Lower leg skin (tissue), 4 donors: ENCODE measurements at places on chromosomes 2 and 18.
A peak's percentile ranks its signal among the peaks of the same experiment; 100 is the strongest.

GRCh38 chr18:34794348-34794747, 84.2 kb downstream of the DTNA start:
- DNase-seq = no peak

DNA sequence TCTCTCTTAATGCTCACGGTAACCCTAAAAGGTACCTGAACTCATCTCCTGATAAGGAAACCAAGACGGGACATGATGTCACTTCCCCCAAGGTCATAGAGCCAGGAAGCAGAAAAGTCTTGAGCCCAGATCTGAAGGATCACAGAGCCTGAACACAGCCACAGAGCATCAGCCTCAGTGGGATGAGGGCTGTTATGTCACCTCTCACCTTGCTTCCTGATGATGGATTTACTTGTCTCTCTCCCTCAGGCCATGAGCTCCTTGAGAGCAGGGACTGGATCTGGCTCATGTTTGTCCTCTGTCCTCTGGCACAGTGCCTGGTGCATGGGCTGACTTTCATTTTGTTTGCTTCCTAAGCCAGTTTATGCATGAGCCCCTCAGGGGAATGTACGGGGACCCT, 54.2 kb downstream of the SERTAD2 start:
- DNase-seq = no peak

DNA sequence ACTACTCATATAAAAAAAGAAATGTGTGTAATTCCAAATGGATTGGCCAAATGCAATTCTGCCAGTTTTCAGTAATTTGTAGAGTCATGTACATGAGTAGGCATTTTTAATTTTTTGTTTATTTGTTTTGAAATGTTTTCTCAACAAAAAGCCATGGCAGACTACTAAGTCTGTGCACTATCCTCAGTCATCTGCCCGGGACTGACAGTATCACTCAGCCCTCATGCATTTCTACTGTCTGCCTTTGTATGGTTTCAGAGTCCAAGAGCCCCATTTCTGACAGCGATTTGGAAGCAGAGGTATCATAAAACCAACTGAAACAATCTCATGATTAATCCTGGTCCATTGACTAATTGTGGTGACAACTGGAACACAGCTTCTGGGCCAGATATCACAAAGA, 109.9 kb upstream of the NYAP2 start:
- no peak for DNase-seq

DNA sequence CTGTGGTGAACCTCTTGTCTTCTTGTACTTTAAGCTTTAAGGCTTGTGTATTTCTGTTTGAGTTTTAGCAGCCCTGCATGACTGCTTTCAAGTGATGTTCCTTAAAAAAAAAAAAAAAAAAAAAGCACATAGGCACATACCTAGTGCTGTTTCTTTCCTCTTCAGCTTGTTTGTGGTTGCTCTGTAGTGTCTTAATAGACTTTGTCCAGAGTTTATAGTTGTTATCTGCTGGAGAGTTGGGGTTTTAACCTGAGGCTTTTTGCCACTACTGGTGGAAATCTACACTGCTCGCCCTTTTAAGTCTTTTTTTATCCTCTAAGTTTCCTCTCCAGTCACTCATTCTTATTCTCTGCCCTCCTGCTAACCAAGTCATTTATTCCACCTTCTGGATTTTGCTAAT, 34.5 kb downstream of the AGFG1 start:
- DNase-seq = no peak

DNA sequence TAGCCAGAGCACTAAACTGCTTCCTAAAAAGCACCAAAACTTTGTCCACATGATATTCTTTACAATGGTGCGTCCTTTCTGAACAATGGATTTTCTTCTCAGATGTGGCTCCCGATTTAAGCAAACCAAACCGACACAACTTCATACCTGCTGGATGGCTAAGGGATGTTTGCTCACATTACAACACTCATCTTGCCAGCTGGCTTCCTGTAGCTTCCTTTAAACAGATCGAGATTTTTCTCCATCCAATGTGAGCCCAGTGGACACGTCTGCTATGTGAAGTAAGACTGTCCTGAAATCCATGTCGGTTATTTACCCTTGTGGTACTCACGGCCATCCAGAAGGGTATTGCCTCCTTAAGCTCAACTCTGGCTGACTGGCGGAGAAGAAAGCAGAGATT, 126.5 kb downstream of the MAPK4 start:
- no peak for DNase-seq

DNA sequence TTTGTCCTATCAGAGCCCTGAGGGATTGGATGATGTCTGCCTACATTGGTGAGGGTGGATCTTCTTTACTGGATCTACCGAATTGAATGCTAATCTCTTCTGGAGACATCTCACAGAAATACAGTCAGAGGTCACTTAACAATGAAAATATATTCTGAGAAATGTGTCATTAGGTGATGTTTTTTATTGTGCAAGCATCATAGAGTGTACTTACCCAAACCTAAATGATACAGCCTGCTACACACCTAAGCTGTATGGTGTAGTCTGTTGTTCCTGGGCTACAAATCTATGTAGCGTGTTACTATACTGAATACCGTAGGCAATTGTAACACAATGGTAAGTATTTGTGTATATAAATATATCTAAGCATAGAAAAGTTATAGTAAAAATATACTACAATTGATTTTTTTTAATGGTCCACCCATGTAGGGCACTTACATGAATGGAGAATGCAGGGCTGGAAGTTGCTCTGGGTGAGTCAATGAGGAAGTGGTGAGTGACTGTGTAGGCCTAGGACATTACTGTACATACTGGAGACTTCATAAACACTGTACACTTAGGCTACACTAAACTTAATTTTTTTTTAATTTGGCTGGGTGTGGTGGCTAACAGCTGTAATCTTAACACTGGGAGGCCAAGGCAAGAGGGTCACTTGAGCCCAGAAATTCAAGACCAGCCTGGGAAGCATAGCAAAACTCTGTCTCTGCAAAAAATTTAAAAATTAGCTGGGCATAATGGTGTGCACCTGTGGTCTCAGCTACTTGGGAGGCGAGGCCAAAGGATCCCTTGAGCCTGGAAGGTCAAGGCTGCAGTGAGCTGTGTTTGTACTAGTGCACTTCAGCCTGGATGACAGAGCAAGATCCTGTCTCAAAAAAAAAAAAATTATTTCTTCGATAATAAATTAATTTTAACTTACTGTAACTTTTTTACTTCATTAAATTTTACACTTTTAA, 226.3 kb upstream of the UBE2E3 start:
- no peak for DNase-seq

GRCh38 chr2:137173463-137173862, 408.1 kb downstream of the THSD7B start:
- DNase-seq = no peak

DNA sequence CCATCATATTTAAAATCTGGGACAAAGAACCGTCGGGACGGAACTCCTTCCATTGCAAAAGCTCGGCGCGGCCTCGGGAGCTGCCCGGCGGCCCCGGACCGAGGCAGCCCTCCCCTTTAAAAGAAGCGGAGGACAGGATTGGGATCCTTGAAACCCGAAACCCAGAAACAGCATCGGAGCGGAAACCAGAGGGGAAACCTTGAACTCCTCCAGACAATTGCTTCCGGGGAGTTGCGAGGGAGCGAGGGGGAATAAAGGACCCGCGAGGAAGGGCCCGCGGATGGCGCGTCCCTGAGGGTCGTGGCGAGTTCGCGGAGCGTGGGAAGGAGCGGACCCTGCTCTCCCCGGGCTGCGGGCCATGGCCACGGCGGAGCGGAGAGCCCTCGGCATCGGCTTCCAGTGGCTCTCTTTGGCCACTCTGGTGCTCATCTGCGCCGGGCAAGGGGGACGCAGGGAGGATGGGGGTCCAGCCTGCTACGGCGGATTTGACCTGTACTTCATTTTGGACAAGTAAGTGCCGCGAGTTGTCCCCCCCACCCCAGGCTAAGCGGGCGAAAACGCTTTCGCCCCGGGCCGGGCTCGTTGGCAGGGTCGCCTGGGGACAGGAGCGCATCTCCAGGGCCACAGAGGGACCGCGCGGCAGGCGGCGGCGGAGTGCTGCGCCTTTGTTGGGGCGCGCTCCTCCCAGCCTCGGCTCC, at the start of gene ANTXR1:
ANTXR1 (plus strand) TSS at position 38 of the 698 bp plus-strand sequence; CDS start at position 359, 321 bp downstream.
- peak; percentile 49 for DNase-seq

DNA sequence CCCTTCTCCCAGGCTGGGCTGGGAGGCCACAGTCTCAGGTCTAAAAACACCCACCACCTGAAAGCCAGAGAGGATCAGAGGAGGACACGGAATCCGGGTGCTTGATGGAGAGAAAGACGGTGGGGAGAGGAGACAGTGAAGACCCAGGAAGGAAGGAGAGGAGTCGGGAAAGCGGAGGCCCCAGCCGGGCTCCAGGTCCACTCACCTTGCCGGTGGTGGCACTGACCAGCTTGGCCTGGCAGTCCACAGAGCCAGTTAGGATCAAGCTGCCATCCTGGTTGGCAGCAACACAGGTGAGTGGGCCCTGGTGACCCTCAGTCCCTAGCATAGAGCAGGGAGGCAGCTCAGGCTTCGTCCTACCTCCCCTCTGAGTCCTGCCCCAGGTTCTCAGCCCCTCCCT, 4.3 kb downstream of the AAMP start:
- DNase-seq = peak; percentile 82

GRCh38 chr2:215435280-215435869, 493 bp downstream of the FN1 start:
- DNase-seq = no peak

DNA sequence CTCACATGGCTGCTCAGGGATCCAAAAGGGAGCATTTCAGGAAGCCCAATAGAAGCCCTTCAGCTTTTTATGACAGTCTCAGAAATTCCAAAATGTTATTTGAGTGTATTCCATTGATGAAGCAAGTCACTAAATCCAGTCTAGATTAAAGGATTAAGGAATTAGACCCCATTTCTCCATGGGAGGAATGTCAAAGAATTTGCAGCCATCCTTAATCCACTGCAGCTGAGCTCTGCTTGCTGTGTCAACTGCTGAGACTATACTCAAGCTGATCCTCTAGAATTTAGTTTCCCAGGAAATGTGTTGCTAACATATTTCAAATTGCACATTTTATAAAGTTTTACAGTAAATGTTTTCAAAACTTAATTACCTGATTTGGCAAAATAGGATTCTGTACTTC, 28.4 kb upstream of the C2orf69 start:
- DNase-seq = no peak

- DNase-seq = no peak
Measured at GRCh38 chr2:186605041-186605440, 15.2 kb downstream of the ITGAV start.

- no peak for DNase-seq
Measured at GRCh38 chr2:120787822-120788700, 52.4 kb downstream of the GLI2 start.

- DNase-seq = no peak
Measured at GRCh38 chr2:67876176-67876575, 186.6 kb downstream of the C1D start.

DNA sequence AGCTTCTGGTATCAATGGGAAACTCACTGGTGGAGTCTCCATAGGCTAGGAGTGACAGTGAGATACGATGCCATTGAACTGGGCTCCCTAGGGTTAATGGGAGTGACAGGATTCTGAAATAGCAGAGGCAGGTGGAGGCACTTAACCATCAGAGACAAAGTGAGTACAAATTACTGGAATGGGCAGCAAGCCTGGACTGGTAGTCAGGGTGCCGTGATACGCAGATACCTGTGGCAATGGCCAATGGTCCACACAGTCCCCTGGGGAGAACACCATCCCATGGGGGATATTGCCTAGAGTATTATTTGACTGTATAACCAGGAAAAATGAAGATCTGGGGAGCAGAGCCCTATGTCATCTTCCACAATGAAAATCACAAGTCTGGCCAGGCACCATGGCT, 17.3 kb downstream of the CHCHD5 start:
- no peak for DNase-seq

DNA sequence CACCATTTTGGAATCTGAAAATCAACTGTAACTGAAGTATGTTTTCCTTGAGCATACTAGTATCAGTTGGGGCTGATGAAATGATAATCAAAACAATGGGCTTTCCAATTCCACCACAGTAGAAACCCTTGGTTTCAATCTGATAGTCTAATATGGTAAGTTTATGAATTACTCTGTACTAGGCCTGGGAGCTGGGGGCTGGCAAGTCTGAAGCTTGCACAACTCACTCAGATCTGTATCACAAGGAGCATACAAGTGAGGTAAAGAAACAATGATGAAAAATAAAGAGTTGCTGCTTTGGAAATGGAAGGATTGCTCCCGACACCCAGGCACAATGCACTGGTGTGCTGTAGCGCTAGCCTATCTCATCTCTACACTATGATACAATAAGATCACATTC, 19.4 kb downstream of the ZEB2 start:
- no peak for DNase-seq

DNA sequence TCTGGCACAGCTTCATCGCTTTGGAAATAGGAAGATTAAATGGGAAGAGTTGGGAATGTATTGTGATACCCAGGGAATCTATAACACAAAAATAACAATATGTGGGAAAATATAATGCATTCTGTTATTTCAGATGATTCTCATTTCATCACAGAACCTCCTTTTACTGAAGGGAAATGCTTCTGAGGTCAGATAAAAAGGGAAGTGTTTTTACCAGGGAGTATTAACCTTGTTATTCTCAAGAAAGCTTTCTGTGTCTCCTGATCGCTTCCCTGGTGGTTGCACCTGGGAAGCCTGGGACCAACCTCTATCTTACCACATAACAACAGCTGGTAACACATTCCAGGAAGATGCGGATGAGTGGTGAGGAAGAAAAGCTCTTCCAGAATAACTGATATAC, 47.2 kb downstream of the SCG2 start:
- DNase-seq = no peak

DNA sequence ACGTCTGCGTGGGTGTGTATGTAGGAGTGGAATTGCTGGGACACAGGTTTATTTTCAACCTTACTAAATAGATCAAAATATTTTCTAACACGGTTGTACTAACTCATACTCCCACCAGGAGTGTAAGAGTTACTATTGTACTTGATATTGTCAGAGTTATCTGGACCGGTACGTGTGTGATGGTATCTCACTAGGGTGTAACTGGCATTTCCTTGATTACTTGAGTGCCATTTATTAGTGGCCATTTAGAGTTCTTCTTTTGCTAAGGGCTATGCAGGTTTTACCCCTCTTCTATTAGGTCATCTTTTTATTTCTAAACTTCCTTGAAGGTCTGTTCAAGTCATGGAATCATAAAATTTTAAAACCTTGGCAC, 33.5 kb downstream of the CENPO start:
- DNase-seq = no peak

- DNase-seq = no peak
Measured at GRCh38 chr18:28607991-28608390, 431.1 kb upstream of the CDH2 start.

DNA sequence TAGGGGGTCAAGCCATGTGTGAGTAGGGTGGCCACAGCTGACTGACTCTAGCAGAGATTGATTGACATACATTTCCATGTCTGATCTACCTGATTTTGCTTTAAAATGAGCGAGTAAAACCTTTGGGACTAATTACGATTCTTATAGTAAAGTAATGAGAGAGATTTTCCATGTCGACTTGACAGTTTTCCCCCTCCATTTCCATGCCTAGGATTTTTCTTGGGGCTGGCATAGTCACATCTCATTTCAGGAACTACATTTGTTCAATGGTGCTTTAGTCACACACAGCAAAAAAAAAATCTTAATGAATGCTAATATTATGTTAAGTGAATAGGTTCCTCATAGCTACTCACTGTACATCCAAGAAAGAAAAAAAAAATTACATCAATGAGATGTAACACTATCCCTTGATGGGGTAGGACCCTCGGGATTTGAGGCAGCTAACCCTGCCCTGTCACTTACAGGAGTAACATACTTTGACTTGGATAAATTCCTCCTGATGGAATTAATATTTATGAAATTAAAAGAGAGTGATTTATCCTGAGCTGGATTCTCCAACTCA, 690.9 kb downstream of the TDRD15 start:
- DNase-seq = no peak

GRCh38 chr2:3814706-3815245, 111.4 kb downstream of the DCDC2C start:
- DNase-seq = no peak

- no peak for DNase-seq
Measured at GRCh38 chr2:42314892-42315468, 46.0 kb downstream of the COX7A2L start.
